ENCODE measurements at places on chromosomes 16 and 17.

GRCh38 chr16:80666378-80667250 lies 125.8 kb downstream of the DYNLRB2 start:
- DNase-seq: no peak

- no peak for DNase-seq
These were observed 111.6 kb downstream of the GOSR1 start for GRCh38 chr17:30588798-30589247.

DNA sequence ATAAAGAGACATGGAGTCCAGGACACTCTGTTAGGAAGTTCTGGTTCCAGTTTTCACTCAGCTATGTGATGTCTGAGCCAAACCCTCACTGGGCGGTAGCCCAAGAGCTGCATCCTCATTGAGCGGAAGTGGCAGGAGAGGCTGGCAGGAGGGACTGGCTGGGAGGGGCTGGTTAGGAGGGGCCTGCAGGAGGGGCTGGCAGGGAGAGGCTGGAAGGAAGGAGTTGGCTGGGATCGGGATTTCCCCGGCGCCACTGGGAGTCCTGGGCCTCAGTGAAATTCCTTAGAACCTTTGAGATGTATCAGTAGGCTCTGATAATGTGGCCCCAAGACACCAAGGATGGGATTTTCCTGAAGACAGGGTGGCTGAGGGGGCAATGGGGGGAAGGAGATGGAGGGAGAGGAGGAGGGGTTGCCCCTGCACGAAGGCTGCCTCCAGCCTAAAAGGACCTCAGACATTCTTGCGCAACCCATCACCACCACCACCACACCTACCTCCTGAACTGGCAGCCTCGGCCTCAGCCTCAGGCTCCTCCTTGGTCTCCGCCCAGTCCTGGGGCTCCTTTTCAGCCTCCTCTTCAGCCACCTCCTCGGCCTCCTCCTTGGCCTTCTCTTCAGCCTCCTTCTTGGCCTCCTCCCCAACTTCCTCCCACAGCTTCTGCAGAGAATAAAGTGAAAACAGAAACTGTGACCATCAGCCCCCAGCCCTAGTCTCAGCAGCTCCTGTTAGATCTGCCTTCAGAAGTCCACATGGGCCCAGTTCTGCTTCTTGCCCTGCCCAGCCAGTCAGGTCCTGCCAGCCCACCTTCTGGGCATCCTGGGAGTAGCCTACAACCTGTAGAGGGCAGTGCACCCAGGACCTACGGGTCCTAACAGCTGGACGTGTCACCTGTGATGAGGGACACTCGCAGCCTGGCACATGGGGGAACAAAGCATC lies 31.7 kb downstream of the CNGB1 start:
- peak; percentile 89 for DNase-seq

DNA sequence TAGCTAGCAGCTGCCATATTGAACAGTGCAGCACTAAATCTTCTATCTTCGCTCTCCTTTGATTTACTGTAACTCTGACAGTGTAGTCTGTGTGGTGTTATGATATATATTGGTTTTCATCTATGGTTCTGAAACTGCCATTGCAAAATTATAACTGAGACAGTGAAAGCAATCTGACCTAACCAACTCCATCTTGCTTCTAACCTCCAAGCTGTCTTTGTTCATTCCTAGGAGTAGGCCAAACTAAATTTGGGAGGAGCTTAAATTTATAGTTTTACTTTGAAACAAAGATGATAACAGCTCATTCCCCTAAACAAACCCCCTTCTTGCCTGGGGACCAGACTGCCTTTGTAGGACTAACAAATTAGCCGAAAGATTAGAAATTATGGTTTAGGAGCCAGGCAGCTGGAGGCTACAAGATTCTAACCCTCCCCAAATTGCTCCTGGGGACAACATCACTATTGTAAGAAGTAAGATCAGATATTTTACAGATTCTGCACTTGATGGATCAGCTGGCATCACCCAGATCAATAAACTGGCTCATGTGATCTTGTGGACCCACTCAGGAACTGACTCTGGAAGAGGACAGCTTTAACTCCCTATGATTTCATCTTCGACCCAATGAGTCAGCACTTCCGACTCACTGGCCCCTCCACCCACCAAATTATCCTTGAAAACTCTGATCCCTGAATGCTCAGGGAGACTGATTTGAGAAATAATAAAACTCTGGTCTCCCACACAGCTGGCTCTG lies 47.0 kb upstream of the FBXO47 start:
- DNase-seq: peak; percentile 36

DNA sequence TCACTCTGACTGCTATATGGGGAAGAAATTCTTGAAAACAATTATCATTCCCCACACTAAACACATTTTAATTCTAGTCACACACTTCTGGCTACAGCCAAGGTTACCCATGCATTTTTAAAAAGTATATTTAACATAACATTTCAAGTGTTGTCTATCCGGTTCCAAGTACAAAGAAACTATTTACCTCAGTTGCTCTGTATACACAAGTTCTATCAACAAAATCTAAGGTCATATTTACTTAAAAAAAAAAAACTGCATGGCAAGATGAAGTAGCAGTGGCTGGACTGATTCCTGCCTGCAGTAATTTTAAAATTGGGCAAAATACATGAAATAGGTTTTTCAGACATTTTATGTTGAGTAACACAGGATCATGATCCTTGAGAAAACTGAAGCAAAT lies 155.9 kb upstream of the TOM1L1 start:
- no peak for DNase-seq

DNA sequence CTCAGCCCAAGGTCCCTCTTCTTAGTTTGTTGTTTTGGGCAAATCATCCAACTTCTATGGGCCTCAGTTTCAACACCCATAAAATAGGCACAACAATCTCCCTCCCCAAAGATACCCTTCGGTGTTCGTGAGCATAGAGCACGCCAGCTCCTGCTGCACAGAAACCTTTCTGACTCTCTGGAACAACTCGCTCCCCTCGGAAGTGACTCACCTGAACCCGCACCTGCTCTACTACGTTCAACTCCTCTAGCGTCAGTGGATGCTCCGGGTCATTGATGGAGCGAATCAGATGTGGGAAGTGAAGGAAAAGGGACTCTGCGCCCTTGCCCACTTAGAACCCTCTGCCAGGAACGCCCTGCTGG lies 445 bp downstream of the CIAO2B start:
- peak; percentile 73 for DNase-seq

DNA sequence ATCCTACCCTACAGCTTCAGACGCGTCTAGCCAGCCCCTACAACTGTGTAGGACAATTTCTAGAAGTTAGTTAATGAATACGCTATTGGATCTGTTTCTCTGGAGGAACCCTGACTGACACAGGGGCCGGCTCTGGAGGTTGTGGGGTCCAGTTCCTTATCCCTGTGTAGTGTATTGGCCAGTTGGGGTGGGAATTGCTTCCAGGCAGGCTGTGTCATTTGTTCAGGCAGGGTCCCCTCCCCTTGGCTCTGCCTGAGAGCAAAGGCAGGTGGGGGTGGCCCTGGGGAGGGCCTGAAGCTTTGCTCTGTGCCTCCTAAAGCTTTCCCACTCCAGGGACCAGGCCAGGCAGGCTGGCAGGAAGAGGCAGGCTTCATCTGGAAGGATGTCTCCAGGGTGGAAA lies 11.7 kb upstream of the CETP start:
- DNase-seq: no peak

- DNase-seq: no peak
These were observed 140.9 kb downstream of the PMP22 start for GRCh38 chr17:15124264-15124595.

- DNase-seq: peak; percentile 21
These were observed 14.3 kb upstream of the RBBP6 start for GRCh38 chr16:24524855-24525677.

- no peak for DNase-seq
These were observed 8.9 kb upstream of the PRSS21 start for GRCh38 chr16:2808181-2808580.

DNA sequence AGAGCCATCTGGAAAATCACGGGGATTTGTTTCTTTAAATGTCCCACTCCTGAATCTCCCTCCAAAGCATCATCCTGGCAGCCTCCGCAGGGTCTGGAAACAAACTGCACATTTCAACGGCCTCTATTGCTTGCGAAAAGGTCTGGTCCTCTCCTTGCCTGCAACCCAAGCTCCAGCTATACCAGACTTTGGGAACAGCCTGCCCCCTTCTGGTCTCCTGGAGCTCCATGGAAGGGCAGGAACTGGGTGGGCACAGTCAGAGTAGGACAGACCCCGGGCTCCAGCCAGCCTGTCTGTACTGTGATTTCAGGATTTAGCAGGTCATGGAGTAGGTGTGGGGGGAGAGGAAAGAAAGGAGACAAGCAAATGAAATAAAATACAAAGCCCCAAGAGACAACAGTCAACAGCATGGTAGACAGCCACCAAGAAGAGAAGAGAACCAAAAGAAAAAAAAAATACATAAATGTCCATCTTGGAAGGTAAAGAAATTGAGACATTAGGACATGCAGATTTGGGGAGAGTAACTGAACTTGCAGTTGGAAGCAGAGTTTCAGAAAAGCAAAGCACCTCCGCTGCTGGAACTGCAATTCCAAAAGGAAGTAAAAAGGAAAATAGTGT lies 2.7 kb downstream of the XYLT1 start:
- DNase-seq: no peak

DNA sequence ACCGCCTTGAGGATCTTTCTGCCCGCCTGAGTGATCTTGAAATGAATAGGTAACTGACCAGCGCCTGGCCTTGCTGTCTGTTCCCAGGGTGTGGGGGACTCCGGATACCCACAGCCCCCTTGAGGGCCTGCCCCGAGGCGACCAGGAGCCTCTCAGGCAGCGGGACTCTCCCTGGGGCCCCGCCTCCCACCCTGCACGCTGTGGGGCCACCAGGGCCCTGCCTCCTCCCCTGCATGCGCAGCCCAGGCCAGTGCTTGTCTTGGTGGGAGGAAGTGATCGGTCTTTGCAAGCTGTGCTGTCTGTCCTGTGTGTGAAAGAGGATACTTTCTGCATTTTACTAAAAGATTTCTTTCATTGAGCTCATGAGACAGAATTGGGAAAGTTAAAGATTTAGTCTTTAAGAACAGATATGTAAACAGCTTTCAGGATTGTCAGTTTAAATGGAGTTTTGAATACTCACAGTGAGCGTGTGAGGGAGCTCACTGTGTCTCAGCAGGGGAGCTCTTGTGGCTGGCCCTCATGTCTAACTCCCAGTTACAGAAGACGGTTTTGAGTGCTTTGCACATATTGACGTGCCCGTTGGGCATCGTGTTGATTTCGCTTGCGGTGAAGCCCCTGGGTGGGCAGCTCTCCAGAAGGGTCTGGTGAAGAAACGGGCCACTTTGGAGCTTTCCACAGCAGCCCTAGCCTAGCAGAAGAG lies 36.1 kb upstream of the CAPN15 start:
- DNase-seq: no peak

DNA sequence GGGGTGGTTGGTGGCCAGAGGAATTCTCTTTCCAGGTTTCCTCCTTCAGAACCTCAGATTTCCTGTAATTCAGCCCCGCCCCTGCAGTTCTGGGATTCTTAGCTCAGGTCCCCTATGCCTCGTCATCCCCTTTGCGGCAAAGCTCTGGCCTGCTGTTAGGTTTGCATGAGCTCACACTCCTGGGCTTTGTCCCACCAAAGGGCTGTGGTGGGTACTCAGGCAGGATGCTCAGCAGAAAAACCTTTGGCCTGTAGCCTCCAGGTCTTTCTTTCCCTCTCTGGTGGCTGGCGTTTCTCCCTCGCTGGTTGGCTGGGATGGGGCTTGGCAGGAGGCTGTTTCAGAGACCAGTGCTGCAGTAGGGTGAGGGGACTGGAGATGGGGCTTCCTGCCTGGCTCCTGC lies 9.6 kb upstream of the PLEKHG4 start:
- peak; percentile 32 for DNase-seq

GRCh38 chr16:76653390-76654026 lies 376.3 kb downstream of the CNTNAP4 start:
- peak; percentile 80 for DNase-seq

DNA sequence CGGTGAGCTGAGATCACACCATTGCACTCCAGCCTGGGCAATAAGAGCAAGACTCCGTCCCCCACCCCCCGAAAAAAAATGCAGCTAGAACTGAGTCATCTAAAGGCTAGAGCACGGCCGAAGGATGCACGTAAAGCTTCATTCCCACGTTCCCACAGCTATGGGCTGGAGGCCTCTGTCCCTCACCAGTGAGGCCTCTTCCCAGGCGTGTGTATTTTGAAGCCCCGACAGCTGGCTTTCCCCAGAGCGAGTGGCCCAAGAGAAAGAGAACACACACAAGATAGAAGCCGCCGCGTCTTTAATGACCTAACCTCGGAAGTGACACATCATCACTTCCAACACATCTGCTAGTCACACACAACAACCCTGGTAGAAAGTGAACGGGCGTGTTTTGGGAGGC lies 6.6 kb upstream of the KCTD5 start:
- DNase-seq: peak; percentile 9

DNA sequence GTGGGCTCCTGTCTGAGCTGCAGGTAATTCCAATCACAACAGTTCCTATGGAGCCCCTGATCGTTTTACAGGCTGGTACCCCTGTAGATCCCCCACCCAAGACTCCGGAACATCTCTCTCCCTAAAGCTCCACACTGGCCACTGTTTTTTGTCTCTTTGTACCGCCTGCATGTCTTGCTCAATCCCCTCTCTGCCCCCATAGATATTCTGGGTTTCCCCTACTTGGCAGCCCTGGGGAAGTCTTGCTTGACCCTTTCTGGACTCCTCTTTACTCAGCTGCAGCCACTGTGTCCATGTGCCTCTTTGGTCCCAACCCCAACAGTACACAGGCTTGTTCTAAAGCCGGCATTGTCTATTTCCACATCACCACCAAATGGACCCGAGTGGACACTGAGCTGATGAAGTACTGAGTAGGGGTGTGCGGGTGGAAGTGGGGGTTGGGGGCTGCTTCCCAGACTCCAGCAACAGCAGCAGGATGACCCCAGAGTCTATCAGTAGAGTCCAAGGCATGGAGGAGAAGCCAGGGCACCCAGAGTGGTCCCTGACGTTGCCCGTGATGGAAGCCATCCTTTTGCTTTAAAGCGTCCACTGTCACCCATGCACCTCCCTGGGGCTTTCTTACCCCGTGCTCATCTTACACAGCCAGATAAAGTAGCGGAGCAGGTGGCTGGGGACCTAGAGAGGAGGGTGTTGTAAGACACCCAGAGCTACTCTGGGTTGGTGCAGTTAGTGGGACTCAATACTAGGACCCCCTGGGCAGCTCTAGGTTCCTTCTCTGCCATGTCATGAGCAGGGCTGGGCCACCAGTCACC lies 6.4 kb downstream of the CD300LB start:
- no peak for DNase-seq

DNA sequence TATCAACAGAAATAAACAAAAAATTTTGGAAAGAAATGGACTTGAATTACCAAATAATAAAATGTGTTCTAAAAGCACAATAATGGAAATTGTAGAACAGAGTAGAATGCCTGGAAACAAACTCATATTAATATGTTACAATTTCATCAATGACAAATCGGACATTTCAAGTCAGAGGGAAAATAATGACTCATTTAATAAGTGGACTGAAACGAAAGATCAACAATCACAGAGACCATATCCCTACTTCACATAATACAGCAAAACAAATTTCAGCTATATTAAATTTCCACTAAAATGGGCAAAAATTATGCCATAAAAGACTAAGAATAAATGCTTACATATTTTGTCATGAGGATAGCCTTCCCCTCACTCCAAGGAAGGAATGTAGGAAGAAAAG lies 25.7 kb downstream of the CDYL2 start:
- no peak for DNase-seq
